NB4 (cell line): ENCODE measurements at places on chromosomes 2 and 18.

GRCh38 chr2:64754570-64754969 is 100.9 kb upstream of the SERTAD2 start:
- no peak for DNase-seq

DNA sequence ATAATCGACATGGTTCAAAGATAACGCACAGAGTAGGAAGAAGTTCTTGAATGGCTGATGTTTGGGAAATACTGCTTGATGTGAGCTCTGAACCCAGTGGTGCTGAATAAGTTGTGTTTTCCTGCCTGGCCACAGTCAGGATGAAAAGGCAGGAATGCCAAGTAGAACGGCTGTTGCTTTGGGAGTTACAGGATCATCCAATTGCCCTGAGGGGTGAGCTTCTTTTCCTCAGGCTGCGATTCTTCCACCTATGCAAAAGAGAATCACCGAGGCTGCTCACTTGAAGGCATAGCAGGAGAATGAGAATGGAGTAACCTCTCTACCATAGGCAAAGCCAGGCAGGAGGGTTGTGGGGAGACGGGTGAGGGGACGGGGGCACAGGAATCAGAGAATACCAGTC is 14.4 kb upstream of the IGFBP2 start:
- DNase-seq = no peak

- DNase-seq = no peak
Observed at GRCh38 chr2:20509770-20510490, 63.1 kb downstream of the RHOB start.

DNA sequence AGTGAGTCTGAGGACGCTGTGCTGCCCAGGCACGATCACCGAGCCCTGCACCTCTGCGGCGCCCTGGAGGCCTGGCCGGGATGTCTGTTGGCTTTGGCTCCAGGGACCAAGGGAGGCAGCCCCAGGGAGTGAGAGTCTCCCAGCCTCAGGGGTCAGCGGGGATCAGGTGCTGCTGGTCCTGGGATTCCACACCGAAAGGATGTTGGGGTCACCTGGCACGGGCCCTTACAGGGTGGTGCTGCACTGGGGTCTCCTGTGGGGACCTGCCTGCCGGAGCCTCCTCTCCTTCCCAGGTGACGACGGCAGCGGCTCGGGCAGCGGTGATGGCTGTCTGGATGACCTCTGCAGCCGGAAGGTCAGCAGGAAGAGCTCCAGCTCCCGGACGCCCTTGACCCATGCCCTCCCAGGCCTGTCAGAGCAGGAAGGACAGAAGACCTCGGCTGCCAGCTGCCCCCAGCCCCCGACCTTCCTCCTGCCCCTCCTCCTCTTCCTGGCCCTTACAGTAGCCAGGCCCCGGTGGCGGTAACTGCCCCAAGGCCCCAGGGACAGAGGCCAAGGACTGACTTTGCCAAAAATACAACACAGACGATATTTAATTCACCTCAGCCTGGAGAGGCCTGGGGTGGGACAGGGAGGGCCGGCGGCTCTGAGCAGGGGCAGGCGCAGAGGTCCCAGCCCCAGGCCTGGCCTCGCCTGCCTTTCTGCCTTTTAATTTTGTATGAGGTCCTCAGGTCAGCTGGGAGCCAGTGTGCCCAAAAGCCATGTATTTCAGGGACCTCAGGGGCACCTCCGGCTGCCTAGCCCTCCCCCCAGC is 30.5 kb downstream of the GPC1 start:
- DNase-seq = no peak

- DNase-seq = no peak
Observed at GRCh38 chr2:144248350-144249034, 271.4 kb downstream of the ZEB2 start.

DNA sequence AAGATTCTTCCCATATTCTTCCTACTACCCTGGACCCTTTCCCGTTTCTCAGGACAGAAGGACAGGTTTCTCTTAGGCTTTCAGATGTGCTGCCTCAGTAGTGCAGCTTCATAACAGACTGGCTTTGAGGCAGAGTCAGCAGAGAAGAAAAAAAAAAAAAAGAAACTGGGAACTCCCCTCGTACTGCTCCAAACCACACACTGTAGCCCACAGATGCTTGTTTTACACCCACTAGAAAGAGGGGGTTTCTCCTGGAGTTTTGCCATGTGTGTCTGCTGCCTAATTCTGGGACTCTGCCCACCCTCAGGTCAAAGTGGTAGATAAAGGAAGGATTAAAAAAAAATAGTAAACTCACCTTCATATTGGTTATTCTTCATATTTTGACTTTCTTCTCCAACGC is 95.9 kb downstream of the NCOA1 start:
- no peak for DNase-seq

GRCh38 chr2:85729825-85730510 is 23.8 kb upstream of the ATOH8 start:
- no peak for DNase-seq

GRCh38 chr2:241067501-241068135 is 34.5 kb downstream of the MTERF4 start:
- DNase-seq = no peak

GRCh38 chr2:120867290-120868241 is 131.9 kb downstream of the GLI2 start:
- no peak for DNase-seq

DNA sequence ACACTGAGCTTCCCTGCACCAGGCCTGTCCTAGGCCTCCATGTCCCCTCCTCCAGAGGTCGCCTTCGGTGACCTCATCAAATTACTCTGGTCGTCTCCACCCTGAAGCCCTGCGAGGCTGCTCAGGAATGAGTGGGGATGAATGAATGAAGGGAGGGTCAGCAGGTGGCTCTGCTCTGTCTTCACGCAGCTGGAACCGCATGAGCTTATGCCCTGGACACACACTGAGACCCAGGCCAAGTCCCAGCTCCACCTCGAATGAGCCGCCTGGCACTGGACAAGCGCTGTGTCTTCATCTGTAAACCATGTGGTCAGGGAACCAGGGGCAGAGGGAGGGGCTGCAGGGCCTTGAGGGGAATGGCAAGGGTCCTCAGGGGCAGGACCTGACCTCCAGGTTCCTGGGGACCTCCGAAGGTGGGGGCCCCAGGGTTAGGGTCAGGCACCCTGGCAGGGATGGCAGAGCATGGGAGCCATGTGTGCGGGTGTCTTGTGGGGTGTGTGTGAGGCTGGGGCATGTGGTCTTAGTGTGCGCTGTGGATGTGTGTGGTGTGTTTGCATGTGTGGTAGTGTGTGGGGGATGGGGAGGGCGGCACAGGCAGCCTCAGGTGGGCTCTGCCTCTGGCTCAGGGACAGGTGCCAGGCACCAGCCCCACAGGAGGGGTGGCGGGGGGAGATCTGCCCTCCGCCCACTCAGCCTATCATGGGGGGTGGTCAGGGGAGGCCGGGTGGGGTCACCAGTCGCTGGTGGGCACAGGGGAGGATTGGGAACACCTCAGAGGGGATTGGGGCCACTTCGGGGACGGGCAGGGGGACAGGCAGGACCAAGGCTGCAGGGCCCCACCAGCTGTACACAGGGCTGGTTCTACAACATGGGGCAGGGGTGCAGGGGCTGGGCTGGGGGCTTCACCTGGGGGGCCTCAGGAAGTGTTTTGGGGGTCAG is 13.9 kb downstream of the ODC1 start:
- peak; percentile 19 for DNase-seq

DNA sequence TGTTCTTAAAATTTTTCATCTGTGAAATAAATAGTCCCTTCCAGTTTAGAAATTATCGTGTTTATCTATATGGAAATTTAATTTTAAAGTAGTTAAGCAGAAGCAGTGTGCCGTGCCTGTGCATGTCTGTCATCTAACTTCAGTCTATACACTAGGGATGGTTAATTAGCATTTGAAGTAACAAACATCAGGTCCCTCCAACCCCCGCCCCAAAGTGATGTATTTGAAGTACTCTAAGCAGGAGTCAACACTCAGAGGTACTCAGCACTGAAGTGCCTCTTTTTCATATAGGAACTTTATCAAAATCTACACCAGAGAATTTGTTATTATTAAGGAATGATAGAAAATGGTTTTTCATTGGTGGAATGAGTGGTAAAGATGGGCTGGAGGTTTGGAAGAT is 33.0 kb downstream of the LANCL1 start:
- DNase-seq = no peak

DNA sequence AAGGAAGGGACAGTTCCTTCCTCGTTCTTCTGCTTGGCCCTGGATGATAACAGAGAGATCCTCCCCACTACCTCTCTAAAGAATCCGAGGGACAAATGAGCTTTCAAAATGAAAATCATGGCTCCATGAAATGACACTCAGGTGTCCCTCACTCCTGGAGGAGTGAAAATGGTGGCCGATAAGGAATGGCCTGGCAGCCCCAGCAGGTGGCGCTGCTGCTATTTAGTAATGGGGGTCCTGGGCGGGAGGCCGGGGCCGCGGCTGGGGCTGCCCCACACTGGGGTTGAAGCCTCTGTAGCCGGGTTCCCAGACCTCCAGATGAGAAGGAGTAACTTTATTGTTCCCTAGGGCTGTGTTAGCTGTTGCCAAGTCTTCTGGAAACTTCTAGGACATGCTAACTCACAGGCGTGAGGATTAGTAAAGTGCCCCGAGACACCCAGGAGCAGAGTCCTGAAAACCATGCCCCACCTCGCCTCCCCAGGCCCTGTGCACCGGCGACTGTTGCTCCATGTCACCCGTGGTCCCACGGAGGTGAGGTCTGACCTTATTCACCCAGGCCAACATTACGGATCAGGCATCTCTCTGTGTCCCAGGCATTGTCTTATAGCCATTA is 138.0 kb downstream of the CTIF start:
- DNase-seq = peak; percentile 70

DNA sequence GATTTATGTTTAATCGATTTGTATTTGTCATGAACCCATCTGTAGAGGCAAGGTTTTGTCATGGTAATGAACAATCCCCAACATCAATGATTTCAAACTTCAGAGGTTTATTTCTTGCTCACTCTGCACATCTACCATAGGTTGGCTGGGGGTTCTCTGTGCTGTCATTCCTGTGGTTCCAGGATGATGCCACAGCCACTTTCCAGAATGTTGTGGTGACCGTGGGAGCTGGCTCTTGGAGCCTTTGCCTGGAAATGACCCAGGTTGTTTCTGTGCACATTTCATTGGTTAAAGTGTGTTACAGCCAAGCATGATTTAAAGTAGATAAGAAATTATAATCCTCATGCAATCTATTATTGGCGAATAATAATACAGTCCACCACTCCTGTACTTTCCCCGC is 28.2 kb upstream of the EPAS1 start:
- no peak for DNase-seq

GRCh38 chr2:171147081-171147480 is 13.6 kb downstream of the TLK1 start:
- no peak for DNase-seq

- no peak for DNase-seq
Observed at GRCh38 chr18:62741584-62741983, 26.2 kb downstream of the PHLPP1 start.

- no peak for DNase-seq
Observed at GRCh38 chr2:6454286-6454990, 411.3 kb downstream of the CMPK2 start.
